ENCODE measurements at places on chromosomes 12 and 14.

GRCh38 chr12:65430571-65431306 lies 152.3 kb downstream of the MSRB3 start:
- DNase-seq, result no peak

DNA sequence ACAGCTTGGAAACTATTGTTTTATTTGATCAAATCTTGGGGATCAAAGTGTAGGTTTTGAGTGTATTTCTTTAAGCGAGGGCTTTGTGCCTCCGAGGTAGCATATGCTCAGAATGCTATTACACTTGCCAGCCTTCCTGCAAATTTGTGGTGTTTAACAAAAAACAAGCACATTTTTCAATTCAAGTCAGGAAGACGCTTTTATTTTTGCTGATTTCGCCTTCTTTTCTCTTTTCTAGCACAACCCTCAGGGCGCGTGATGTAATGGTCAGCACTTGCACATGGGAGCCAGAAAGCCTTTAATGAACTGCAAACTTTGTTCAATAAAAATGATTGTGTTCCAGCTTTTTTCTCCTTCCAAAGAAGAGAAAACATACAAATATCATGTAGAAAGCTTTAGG lies 466.5 kb downstream of the PRKD1 start:
- no peak for DNase-seq

DNA sequence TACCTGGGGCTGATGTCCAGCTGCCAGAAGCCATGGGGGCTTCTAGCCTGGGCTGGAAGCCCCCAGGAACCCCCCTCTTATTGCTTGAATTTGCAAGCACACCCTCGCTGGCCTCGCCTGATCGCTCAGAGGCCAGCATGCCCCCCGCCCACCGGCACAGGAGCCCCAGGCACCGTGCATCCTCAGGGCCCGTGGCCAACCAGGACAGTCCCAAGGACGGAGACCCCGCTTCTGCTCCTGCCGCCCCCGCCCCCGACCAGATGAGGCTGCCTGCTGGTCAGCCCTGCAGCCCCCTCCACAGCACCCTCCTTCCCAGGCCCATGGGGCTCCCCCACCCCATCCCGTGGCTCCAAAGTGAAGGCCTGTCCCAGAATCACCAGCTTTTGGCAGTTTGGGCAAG lies 21.2 kb downstream of the RAB35 start:
- DNase-seq, result no peak

GRCh38 chr14:65943916-65944410 lies 531.4 kb downstream of the FUT8 start:
- DNase-seq, result no peak

- no peak for DNase-seq
Observed at GRCh38 chr14:102241147-102241546, 63.8 kb downstream of the MOK start.

GRCh38 chr14:56199095-56199981 lies 81.1 kb downstream of the PELI2 start:
- DNase-seq, result no peak

DNA sequence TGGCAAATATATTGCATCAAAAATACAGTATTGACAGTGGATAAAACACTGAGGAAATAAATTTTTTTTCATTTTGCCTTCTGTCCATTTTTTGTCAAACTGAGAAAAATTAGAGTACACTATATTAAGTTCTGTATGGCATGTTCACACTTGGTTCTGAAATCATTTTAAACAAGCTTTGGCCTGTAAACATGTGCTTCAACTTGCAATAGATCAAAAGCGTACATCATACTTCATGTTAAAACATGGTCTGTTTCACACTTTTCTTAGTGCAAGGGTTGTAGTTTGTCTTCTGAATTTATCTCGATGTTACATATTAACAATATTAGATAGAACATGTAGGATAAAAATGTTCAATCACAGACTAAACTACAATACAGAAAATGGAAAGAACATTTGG lies 208.0 kb downstream of the PCNX1 start:
- DNase-seq, result no peak

DNA sequence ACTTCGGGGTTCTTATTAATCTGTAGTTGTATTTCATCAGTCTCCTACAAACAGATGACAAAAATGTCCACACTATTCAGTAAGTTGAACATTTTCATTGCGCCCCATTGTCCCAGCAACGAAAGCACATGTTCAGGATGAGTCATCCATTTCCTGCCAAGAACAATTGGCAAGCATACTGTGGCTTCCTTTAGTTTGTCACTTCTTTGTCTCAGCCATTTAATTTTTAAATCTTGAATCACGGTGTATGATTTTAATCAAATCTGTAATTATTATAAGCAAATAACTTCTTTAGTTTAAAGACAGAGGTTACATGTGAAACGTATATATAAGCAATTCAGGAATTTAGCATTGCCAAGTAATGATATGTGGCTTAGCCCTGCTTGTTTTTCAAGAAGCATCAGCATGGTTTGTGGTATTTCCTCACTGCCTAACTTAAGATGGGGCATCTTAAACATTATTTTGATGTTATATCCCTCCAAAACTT lies 211.3 kb upstream of the KRR1 start:
- DNase-seq, result no peak

- no peak for DNase-seq
Observed at GRCh38 chr14:20601522-20601921, 10.3 kb upstream of the RNASE12 start.

DNA sequence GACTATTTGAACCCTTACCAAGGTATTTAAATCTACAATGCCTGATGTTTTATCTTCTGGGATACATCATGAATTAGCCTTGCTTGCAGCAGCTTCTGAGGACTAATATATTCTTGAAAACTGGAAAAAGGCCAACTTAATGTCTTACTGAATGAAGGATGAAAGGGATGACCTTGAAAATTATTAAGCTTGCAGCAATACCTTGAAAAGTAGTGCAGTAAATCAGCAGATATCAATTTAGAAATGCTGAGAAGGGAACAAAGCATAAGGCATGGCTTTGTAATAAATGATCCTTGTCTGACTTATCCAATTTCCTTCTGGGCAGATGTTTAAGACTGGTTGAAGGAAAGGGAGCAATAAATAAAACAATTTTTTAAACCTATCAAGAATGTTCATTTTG lies 37.3 kb upstream of the FERMT2 start:
- DNase-seq, result no peak

GRCh38 chr14:101933209-101933608 lies 31.2 kb upstream of the DYNC1H1 start:
- DNase-seq, result no peak

DNA sequence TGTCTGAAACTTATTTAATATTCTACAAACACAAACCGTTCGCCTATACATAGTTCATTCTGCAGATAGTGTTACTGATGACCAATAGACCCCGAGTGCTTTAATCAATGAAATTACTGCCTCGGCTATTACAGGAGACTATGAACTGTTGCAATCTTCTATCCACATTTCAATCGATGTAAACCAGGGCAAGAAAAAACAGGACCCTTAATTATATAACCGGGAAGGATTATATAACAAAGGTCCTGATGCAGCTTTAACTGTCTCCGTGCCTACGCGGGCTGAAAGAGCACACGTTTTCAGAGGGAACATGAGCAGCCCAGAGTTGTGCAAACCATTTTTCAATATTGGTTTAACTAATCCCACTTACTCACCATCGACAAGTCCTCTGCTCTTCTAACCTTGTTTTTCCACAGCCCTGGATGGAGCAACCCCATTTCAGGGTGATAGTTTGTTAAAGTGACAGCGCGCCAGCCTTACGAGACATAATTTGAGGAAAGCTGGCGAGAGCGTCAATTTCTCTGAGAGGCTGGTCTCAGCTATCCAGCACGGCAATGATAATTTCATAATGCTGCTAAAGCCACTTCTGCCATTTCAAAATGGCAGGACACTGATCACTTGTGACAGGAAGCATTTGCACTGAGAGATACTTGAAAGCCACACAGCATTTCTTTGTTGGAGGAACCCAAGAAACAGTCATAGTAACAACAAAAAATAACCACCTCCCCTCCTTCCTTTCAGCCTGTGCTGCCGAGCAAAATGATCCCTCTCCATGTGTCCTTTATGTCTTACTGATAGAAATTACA lies 184.6 kb downstream of the FOXN3 start:
- DNase-seq, result no peak

DNA sequence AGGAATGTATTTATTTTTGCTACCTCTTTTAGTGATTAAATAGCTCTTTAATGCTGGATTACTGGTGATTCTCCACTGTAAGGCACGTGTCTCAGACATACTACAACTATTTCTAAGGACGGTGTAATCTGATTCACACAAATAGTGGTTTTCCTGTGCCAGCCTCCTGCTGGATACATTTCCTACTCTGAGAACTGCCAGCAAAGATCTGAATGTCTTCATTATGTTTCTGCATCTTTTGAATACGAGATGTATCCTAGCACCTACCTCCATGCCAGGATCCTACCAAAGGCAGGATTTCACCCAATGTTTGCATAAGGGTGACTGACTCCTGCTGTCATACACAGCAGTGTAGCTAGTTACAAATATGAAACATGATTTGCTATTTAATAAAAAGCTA lies 120.6 kb downstream of the PRICKLE1 start:
- DNase-seq, result no peak

- DNase-seq, result no peak
Observed at GRCh38 chr12:52584156-52584682, 10.6 kb upstream of the KRT74 start.

- no peak for DNase-seq
Observed at GRCh38 chr12:116024769-116025168, 252.7 kb downstream of the MED13L start.

Measured in memory B cell (primary cell).